ENCODE measurements at places on chromosomes 11 and 22. TPM values are rescaled to one million over a fixed set of nuclear protein-coding genes. Genes with fewer than 3 reads are reported as not detected.

Gene MED17
- 35.7 TPM for total RNA-seq

Gene MS4A1
- not detected for total RNA-seq

Gene PRRG4
- total RNA-seq: 0.21 TPM

Gene PAFAH1B2
- 93.0 TPM for total RNA-seq

Gene PCSK7
- 36.8 TPM for total RNA-seq

Gene PAX6
- 1.3 TPM for total RNA-seq

Gene CCDC188
- 2.2 TPM for total RNA-seq

Gene MGAT3
- total RNA-seq: not detected

Gene PANX3
- total RNA-seq: not detected
